ENCODE measurements at places on chromosomes 6 and 20. TPM values are rescaled to one million over a fixed set of nuclear protein-coding genes. Genes with fewer than 3 reads are reported as not detected.
A peak's percentile ranks its signal among the peaks of the same experiment; 100 is the strongest.

Gene PERP
- total RNA-seq = 0.27 TPM

Gene COX7A2
- total RNA-seq = 213 TPM

DNA sequence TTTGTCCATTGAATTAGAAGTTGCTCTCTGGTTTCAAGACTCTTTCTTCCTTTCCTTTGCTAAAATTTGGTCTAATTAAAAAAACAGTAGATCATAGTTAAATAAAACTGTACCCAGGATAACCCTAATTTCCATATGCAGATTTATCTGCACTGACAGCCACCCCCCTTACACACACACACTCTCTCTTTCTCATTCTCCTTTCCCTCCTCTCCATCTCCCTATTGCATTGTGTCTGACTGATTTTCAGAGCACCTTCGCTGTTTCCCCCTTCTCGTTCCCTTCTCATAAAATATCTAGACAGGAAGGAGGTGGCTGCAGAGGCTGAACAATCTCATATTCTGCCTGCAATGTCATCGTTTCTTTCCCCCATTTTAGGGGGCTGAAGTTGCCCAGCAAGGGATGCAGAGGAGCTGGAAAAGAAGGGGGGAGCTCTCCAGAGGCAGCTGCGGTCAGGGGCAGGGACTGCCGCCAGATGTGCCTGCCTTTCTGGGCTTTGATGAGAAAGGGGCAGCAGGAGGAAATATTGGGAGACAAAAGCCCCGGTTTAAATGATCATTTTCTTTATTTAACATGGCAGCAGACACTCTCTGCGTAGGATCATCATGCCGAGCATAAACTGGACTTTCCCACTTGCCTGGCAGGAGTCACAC is 22.5 kb upstream of the MMS22L start:
- peaks cover 20% of the 10 kb centered on the region for H3K27me3 ChIP-seq
- H3K27ac ChIP-seq = no peak overlapping the region
- DNase-seq = no peak
- H3K4me3 ChIP-seq = no peak overlapping the region
- no peaks in the 10 kb centered on the region for H3K36me3 ChIP-seq
- H3K4me1 ChIP-seq = peaks cover 3% of the 10 kb centered on the region

DNA sequence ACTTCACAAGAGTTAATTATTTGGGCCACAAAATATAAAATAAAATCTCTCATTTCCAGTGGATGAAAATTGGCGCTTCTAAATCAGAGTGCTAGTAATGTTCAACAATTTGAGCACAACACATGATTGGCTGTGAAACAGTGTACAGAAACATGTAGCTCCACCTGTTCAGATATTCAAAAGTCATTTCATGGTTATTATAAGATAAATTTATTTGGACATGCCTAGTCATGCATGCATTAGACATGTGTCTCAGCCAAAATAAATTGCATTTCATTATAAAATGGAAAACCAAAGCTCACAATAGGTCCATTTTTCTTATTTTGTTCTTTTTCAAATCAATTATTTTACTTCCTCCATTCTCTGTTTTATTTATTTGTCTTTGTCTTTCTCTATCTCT is 374.8 kb downstream of the LMBRD1 start:
- no peak overlapping the region for H3K27ac ChIP-seq
- H3K4me1 ChIP-seq = no peaks in the 10 kb centered on the region
- no peaks in the 10 kb centered on the region for H3K36me3 ChIP-seq
- no peak overlapping the region for H3K4me3 ChIP-seq
- DNase-seq = no peak

GRCh38 chr6:132479131-132479530 is 33.8 kb downstream of the STX7 start:
- no peak overlapping the region for H3K27ac ChIP-seq
- H3K27me3 ChIP-seq = no peaks in the 10 kb centered on the region
- H3K4me1 ChIP-seq = peaks cover 39% of the 10 kb centered on the region
- DNase-seq = no peak

DNA sequence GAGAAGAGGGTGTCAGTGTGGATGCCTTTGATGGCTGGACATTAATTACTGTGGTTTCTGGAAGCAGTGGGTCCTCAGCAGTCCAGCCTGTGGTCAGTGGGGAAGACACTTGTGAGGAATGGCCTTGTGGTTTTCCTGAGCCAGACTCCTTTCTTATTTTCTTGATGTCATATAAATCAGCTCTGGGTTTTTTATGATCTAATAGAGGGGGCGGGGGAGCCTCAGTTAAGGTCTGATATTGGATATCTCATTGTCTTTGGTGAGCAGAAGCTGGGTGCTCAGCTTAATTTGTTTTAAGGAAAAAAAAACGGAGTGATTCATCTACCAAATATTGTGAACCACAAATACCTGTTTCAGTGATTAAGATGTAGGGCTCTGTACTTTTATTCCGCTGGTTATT is 62.1 kb downstream of the OTOR start:
- H3K27ac ChIP-seq = no peak overlapping the region
- H3K36me3 ChIP-seq = no peaks in the 10 kb centered on the region
- H3K4me1 ChIP-seq = no peaks in the 10 kb centered on the region
- no peak for DNase-seq

- peaks cover 8% of the 10 kb centered on the region for H3K27me3 ChIP-seq
- H3K4me3 ChIP-seq = no peak overlapping the region
- H3K4me1 ChIP-seq = peaks cover 12% of the 10 kb centered on the region
These were observed 16.1 kb upstream of the CALHM6 start for GRCh38 chr6:116445102-116445501.

DNA sequence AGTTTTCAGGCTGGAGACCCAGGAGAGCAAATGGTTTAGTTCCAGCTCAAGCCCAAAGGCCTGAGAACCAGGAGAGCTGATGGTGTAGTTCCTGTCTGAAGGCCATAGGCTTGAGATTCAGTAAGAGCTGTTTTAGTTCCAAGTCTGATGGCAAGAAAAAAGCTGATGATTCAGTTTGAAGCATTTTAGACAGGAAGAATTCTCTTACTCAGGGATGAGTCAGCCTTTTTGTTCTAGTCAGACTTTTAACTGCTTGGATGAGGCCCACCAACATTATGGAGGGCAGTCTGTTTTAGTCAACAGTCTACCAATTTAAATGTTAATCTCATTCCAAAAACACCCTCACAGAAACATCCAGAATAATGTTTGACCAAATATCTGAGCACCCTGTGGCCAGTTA is 2.5 kb downstream of the ZSCAN26 start:
- no peaks in the 10 kb centered on the region for H3K27me3 ChIP-seq
- no peak for DNase-seq
- no peak overlapping the region for H3K4me3 ChIP-seq
- peaks cover 15% of the 10 kb centered on the region for H3K4me1 ChIP-seq

GRCh38 chr20:57197352-57198131 is 68.9 kb downstream of the BMP7 start:
- no peaks in the 10 kb centered on the region for H3K4me1 ChIP-seq
- H3K27ac ChIP-seq = no peak overlapping the region
- DNase-seq = no peak
- no peak overlapping the region for H3K4me3 ChIP-seq

- H3K4me1 ChIP-seq = no peaks in the 10 kb centered on the region
- no peak for DNase-seq
- H3K27ac ChIP-seq = no peak overlapping the region
- H3K27me3 ChIP-seq = no peaks in the 10 kb centered on the region
These were observed 139.1 kb upstream of the VGLL2 start for GRCh38 chr6:117126213-117126612.

DNA sequence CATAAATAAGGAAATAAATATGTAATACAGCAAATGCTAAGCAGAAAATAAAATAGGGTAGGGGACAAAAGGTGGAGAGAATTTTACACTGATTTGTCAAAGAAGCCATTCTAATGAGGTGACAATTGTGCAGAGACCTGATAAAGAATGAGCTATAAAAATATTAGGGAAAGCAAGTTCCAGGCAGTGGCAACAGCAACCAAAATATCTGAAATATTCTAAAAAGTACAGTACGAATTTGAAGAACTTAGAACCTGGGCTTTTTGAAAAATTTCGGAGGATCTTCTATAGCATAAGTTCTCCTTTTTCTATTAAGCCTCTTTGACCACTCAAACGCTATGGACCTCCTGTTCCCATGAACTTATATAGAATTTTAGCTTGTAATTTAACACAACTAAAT is 98.0 kb upstream of the FAM184A start:
- H3K27me3 ChIP-seq = no peaks in the 10 kb centered on the region
- H3K4me3 ChIP-seq = no peak overlapping the region
- no peaks in the 10 kb centered on the region for H3K36me3 ChIP-seq
- H3K27ac ChIP-seq = no peak overlapping the region
- no peak for DNase-seq

- no peaks in the 10 kb centered on the region for H3K4me1 ChIP-seq
- peaks cover 2% of the 10 kb centered on the region for H3K36me3 ChIP-seq
- no peak overlapping the region for H3K27ac ChIP-seq
- no peak for DNase-seq
- peaks cover 10% of the 10 kb centered on the region for H3K27me3 ChIP-seq
- no peak overlapping the region for H3K4me3 ChIP-seq
These were observed 22.0 kb upstream of the TAF4 start for GRCh38 chr20:62087632-62088031.

- no peaks in the 10 kb centered on the region for H3K36me3 ChIP-seq
- peaks cover 68% of the 10 kb centered on the region for H3K4me1 ChIP-seq
- H3K4me3 ChIP-seq = peak overlapping the region; percentile 36
- no peak overlapping the region for H3K27ac ChIP-seq
- H3K27me3 ChIP-seq = no peaks in the 10 kb centered on the region
These were observed 14.2 kb downstream of the E2F3 start for GRCh38 chr6:20415712-20416454.

DNA sequence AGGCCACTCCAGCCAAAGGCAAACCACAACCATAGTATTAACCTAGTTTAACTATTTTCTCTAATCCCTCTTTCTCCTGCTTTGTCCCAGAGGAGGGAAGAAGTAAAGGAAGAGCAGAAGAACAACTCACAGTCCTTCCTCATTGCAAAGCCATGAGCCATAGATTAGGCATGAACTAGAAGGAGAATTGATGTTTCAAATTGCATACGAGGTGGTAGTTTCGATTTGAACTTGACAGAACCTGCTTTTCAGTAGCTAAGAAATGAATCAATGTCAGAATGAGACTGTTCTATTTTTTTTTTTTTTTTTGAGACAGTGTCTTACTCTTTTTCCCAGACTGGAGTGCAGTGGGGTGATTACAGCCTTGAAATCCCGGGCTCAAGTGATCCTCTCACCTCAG is 48.3 kb downstream of the PROKR2 start:
- H3K36me3 ChIP-seq = no peaks in the 10 kb centered on the region
- H3K27me3 ChIP-seq = peaks cover 13% of the 10 kb centered on the region
- no peaks in the 10 kb centered on the region for H3K4me1 ChIP-seq
- DNase-seq = no peak

- H3K4me1 ChIP-seq = peaks cover 10% of the 10 kb centered on the region
- no peaks in the 10 kb centered on the region for H3K36me3 ChIP-seq
- no peak overlapping the region for H3K4me3 ChIP-seq
- no peak for DNase-seq
- H3K27ac ChIP-seq = no peak overlapping the region
These were observed 61.3 kb upstream of the IYD start for GRCh38 chr6:150307520-150307919.

GRCh38 chr20:33120934-33121333 is 41.5 kb downstream of the BPIFB4 start:
- no peak overlapping the region for H3K4me3 ChIP-seq
- peaks cover 4% of the 10 kb centered on the region for H3K4me1 ChIP-seq
- no peak for DNase-seq
- peaks cover 14% of the 10 kb centered on the region for H3K36me3 ChIP-seq
- H3K27me3 ChIP-seq = peaks cover 13% of the 10 kb centered on the region

DNA sequence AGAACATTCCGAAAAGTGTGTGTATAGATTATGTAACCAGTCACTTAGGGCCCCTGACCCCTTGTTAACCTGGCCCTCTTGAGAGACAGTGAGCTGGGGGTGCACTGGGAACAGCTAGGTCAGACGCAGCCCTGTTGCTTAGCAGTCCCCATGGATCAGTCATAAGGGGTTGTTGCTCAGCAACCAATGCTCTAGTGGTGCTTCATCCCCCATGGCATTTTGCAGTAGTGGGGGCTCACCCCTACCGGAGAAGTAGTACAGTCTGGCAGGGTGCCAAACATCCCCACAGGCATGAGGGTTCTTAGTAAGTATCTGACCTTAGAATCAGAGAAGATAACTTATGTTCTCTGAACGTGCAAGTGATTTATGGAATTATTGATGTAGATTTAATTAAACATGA is 12.3 kb downstream of the PKIB start:
- H3K27ac ChIP-seq = no peak overlapping the region
- DNase-seq = no peak
- H3K36me3 ChIP-seq = no peaks in the 10 kb centered on the region
- no peaks in the 10 kb centered on the region for H3K4me1 ChIP-seq

DNA sequence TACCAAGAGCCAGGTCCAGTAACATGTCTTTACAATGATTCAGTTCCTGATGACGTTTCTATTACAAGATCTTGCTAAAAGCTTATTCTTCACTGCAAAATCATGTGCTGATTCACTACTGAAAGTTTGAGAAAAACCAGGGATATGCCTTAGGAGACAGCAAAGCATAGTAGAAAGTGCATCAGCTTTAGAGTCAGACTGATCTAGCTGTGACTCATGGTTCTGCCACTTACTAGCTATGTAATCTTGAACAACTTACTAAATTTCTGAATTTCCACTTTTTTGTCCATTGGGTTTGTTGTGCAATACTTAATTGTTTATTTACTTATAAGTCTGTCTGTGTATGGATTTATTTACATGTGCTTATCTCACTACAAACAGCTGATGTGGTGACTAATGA is 198.5 kb upstream of the RSPO3 start:
- H3K27ac ChIP-seq = no peak overlapping the region
- no peaks in the 10 kb centered on the region for H3K4me1 ChIP-seq
- H3K36me3 ChIP-seq = no peaks in the 10 kb centered on the region
- no peak overlapping the region for H3K4me3 ChIP-seq
- peaks cover 7% of the 10 kb centered on the region for H3K27me3 ChIP-seq
- DNase-seq = no peak

- H3K27ac ChIP-seq = peak overlapping the region; percentile 49
- H3K27me3 ChIP-seq = no peaks in the 10 kb centered on the region
- H3K4me1 ChIP-seq = peaks cover 35% of the 10 kb centered on the region
These were observed 134.2 kb downstream of the CARMIL1 start for GRCh38 chr6:25413207-25413905.

All from naive thymus-derived CD8-positive, alpha-beta T cell (primary cell).